ENCODE measurements at places on chromosomes 7 and 10.

GRCh38 chr10:18008986-18009385 lies 57.3 kb downstream of the SLC39A12 start:
- no peak for DNase-seq

- no peak for DNase-seq
Observed at GRCh38 chr10:130809181-130809580, 502.3 kb downstream of the TCERG1L start.

GRCh38 chr7:1410992-1411391 lies 48.3 kb downstream of the MICALL2 start:
- DNase-seq: no peak

GRCh38 chr10:124494046-124494807 lies 32.6 kb downstream of the LHPP start:
- DNase-seq: no peak

- DNase-seq: no peak
Observed at GRCh38 chr10:27513451-27514191, 9.5 kb downstream of the RAB18 start.

GRCh38 chr10:68107651-68108050 lies 1.6 kb upstream of the MYPN start:
- DNase-seq: no peak

- no peak for DNase-seq
Observed at GRCh38 chr7:105935250-105935649, 27.8 kb upstream of the CDHR3 start.

DNA sequence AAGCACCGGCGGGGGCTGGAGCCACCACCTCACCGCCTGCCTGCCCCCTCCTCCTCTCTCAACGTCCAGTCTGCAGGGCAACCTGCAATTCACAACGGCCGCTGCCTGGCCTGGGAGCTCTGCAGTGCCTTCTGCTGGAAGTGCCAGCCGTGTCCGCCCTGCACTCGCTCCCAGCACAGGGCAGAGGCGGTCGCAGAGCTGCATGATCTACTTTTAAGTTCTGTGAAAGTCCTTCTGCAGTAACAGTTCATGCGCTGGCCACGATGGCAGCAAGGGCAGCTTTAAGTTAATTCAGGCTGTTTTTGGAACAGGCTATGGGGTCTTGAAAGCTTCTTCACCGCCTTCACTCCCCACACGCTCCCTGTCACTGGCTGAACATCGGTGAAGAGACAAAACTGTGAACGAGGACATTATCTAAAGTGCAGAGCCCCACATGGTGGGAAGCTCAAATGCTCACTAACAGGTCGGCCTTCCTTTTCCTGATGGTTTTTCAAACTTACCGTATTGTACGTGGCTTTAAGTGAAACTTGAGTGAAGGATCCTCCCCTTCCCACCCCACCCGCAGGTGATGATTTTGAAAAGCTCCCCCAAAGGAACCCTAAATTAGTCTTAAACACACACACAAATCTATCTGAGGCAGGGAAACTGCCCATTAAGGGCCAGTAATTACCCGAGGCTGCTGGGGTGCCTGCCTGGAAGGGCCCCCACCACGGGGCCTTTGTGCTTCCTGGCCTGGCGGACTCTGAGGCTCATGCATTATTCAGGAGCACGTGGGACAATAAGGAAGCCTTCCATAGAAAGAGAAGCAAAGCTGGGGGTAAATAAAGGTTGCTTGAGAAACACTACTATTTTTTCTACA lies 504.3 kb downstream of the DNAJB6 start:
- no peak for DNase-seq

- no peak for DNase-seq
Observed at GRCh38 chr7:125857606-125858005, 928.0 kb upstream of the POT1 start.

DNA sequence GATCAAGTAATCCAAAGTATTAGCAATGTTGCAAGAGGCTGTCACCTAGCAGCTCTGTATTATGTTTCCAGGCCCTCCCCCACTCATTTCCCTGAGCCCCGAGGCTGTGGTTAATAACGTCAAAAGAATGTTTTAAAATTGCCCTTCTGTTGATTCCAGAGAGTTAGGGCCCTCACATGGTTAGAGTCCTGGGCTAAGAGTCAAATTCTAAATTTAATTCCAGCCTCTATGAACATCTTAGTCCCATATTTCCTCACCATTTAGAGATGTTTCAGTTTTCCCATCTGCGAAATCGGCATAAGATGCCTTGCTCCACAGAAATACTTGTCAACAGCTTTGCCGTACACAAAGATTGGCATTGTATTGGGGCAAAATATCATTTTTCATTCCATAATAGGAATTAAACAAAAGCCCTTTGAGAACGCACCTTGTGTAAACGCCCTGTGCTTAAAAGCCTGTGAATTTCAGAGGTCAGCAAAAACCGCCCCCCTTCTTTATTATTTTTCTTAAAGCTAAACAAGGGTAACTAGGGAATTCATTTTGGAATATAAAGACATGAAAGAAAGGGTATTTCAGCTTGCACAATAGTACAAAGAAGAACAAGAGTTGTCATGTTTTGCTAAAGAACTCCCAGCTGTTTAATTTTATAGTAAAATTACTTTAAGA lies 135.8 kb downstream of the ARID5B start:
- no peak for DNase-seq

- peak; percentile 4 for DNase-seq
Observed at GRCh38 chr7:95304990-95305389, 19.3 kb downstream of the PON1 start.

- no peak for DNase-seq
Observed at GRCh38 chr7:22574754-22575520, 74.9 kb upstream of the STEAP1B start.

Measured in kidney capillary endothelial cell (primary cell).